NCI-H2081 (cell line): ENCODE measurements at places on chromosomes 3 and 15.

DNA sequence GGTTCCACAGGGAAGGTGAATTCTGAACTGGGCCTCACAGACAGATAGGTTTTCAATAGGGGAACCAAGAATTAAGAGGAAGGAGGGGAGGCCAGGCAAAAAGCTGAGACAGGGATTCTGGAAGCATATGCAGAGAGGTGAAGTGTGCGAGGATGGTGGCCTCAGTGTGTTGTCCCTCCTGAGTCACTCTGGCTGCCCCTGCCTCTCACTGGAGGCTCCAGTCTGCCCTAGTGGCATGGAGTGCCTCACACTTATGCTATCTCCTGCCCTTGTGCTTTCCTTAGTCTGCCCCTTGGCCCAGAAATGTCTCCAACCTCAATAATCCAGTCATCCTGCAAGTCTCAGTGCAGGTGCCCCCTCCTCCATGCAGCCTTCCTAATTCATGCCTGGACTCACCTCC lies 32.2 kb upstream of the RBP1 start:
- no peak for DNase-seq

- no peak for DNase-seq
Measured at GRCh38 chr15:60697750-60698149, 218.8 kb upstream of the ICE2 start.

- no peak for DNase-seq
Measured at GRCh38 chr3:12585970-12586369, 29.1 kb downstream of the MKRN2 start.

DNA sequence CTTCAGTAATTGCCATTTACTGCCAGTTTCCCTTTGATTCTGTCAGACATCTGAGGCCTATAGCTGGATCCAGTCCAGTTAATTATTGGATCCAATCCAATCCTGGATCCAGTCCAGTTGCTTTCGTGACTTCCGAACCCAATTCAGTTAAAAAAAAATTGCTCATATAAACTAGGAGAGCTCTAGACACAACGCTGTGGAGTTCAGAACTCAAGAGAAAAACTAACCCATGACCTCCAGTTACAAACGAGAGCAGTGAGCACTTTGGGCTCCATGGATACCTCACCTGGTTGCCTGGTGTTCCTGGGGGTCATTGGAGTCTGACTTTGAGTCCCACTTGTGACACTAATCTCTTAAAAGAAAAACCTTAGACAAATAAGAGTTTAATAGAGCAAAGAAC lies 269.8 kb downstream of the THSD4 start:
- no peak for DNase-seq

DNA sequence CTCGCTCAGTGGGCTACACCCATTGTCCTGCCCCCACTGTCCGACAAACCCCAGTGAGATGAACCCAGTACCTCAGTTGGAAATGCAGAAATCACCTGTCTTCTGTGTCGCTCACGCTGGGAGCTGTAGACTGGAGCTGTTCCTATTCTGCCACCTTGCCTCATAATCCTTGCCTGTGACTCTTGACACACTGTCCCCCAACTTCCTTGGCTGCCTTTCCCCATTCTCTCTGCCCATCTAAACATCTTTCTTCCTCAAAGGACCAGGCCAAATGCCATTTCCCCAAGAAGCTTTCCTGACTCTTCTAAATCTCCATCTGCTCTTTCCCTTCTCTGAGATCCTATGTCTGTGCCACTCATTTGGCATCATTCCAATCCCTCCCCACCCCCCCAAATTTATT lies 9.7 kb upstream of the CD80 start:
- no peak for DNase-seq

DNA sequence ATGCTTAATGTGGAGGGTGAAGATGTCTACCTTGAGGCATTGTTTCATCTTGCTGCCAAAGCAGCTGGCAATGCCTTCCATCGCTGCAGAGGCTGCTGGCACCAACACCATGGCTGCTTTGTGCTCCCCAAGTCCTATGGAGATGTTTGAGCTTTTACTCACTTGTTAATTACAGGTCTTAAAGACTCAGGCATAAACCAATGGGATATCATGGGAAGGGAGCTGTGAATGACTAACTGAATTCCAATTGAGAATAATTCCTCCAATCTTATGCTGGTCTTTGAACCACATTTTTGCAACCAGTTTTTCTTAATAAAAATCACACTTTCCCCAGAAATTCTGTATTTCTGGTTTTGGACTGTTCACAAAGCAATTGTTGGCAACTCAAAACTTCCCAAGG lies 762.0 kb downstream of the GBE1 start:
- no peak for DNase-seq
